ENCODE measurements at places on chromosomes 16 and 17.

DNA sequence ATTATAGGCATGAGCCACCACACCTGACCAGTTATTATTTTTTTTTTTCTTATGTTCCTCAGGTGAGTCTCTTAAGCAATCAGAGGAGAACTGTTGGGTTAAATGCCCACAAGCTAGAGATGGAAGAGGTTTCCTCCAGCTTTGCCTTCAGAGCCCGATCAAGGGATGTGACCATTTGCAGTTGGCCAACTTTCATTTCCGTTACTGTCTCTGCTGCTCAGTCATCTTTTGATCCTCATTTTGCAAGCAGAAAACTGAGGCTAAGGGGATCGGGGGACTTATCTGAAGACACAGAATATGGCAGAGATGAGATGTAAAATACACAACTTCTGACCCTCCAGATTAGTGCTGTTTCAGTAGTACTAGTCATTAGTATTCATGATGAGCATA is 188.8 kb downstream of the RAB11FIP4 start:
- DNase-seq = no peak

DNA sequence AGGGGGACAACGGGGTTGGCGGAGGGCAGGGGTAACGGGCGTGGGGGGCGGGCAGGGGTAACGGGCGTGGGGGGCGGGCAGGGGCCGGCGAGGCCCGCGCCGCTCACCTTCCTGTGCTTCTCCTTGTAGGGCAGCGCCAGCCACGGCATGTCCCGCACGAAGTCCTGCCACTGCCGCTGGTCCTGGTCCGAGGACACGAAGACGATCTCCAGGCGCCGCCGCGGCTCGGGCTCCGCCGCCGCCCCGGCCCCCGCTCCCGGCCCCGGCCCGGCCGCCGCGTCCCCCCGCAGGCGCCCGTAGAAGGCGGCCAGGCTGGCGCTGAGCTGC is 401 bp downstream of the NXN start:
- no peak for DNase-seq

GRCh38 chr17:2083613-2084035 is 28.7 kb downstream of the HIC1 start:
- no peak for DNase-seq

DNA sequence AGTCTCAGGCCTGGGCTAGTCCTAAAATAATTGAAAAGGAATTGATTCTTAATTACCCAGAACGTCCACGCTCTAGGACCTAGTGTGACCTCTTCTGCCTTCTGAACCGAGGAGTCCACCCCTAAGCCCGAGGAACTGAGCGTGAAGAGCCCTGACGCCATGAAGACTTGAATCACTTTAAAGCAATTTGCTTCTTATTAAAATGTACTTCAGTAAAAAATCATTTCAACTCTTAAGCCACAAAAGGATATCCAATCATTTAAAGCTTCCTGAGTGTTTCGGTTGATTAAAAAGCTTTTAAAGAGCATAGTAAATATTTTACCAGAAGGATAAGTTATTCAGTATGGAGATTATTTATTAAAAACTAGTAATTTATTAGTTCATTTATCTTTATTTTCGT is 11.6 kb downstream of the HSBP1 start:
- no peak for DNase-seq

- DNase-seq = no peak
These were observed 817.6 kb upstream of the CDH8 start for GRCh38 chr16:62853887-62854286.

GRCh38 chr16:78988361-78988969 is 612.1 kb downstream of the MAF start:
- DNase-seq = no peak

DNA sequence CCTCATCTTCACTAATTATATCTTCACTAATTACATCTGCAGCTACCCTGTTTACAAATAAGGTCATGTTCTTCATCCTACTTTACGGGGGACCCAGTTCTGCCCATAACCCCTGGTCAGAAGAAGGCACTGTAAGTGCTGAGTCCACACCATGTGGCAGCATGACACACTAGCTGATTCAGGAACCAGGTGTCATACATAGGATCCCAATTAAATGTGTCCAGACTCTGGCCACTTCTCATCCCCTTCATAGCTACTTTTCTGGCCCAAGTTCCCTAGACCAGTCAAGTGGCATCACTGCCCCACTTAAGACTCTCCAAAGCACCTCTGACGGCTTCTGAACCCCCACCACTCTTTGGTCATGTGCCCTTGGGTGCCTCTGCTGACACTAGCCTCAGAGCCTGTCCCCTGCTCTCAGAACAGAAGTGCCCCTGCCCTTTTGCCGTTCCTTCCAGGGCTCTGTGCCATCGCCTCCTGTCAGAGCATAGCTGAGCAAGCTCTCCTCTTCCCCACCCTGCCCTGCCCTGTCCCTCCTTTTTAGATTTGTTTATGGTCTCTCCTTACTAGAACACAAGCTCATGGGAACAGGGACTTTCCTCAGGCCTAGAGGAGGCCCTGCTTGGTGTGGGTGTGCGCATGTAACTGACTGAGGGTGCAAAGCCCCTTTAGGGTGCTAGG is 61.1 kb downstream of the B9D1 start:
- DNase-seq = no peak

- peak; percentile 15 for DNase-seq
These were observed 5.9 kb downstream of the BBS2 start for GRCh38 chr16:56513972-56514371.

- no peak for DNase-seq
These were observed 437.1 kb upstream of the PMFBP1 start for GRCh38 chr16:72609066-72609465.

DNA sequence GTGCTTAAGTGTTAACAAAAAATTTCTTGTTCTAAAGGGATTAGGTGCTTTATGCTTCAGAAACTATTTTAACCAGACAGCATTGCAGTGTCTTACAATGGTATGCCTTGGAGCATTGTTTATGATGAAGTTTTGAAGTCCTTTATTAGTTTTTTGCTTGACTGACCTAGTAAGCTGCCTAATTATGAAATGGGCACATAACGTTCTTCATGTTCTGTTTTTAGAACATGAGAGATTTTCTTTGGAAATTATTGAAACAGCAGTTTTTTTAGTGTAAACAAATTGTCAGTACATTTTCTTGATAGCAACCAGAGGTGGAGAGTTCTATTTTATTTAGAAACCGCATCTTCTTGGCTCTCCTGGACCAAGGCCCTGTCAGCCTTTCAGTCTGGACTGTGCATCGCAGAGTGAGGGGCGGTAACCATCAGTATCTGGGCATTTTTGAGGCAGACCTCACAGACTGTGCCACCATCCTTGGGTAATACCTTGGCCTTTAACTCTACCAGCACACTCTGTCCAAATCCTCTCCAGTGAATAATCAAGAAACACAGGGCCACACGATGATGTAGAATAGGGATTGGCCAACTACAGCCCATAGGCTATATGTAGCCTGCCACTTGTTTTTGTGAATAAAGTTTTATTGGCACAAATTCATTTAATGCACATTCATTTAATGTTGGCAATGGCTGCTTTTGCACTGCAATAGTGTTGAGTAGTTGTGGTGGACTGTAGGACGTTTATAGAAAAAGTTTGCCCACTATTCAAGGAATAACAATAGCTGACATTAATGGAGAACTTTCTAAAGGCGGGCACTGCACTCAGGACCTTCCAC is 81.1 kb downstream of the VPS35L start:
- no peak for DNase-seq

- DNase-seq = no peak
These were observed 20.1 kb downstream of the GLYR1 start for GRCh38 chr16:4826980-4827379.

DNA sequence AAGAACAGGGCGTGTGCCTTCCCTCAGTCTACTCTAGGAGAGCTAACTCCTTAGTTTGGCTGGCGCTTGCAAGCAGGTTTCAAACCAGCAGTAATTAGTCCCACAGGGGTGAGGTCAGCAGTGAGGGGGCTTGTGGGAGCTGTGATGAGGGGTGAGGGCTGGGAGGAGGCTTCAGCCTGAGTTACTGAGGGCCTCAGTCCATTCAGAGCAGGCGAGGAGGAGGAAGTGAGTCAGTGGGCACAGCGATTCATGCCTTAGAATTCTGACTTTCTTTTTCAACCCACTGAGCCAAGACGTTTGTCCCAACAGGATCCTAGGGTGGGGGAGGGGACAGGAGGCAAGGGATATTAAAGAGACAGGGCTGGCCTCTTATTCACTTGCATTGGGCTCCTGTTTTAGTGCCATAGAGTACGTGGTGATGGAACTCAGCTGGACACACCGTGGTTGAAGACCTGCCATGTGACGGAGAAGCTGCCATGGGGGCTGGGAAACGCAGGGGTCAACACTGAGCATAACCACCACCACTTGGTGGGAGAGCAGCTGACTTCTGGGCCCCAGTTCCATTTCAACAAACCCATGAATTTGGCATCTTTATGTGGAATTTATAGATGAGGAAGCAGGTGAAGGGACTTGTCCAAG is 8.3 kb upstream of the ITGA3 start:
- DNase-seq = no peak

GRCh38 chr17:64614266-64615027 is 47.7 kb downstream of the SMURF2 start:
- DNase-seq = no peak

DNA sequence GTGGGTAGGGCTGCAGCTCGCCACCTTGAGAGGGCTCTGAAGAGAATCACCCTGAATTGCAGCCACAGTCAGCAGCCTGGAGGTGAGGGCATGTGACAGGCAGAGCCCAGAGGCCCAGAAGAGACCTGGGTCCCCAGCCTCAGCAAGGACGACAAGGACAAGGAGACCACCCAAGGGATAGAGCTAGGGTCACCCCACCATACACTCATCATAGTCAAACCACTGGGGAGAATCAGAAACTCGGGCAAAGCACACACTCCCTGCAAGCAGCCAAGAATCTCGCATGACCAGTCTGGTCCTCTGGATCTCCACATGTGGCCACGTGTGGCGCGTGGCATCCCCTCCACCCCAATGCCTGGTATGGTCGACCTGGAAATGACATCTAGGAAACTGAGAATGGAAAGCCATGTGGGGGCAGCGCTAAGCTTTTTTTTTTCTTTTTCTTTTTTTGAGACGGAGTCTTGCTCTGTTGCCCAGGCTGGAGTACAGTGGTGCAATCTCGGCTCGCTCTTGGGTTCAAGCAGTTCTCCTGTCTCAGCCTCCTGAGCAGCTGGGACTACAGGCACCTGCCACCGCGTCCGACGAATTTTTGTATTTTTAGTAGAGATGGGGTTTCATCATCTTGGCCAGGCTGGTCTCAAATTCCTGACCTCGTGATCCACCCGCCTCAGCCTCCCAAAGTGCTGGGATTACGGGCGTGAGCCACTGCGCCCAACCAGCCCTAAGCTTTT is 4.6 kb upstream of the SPHK1 start:
- DNase-seq = no peak

DNA sequence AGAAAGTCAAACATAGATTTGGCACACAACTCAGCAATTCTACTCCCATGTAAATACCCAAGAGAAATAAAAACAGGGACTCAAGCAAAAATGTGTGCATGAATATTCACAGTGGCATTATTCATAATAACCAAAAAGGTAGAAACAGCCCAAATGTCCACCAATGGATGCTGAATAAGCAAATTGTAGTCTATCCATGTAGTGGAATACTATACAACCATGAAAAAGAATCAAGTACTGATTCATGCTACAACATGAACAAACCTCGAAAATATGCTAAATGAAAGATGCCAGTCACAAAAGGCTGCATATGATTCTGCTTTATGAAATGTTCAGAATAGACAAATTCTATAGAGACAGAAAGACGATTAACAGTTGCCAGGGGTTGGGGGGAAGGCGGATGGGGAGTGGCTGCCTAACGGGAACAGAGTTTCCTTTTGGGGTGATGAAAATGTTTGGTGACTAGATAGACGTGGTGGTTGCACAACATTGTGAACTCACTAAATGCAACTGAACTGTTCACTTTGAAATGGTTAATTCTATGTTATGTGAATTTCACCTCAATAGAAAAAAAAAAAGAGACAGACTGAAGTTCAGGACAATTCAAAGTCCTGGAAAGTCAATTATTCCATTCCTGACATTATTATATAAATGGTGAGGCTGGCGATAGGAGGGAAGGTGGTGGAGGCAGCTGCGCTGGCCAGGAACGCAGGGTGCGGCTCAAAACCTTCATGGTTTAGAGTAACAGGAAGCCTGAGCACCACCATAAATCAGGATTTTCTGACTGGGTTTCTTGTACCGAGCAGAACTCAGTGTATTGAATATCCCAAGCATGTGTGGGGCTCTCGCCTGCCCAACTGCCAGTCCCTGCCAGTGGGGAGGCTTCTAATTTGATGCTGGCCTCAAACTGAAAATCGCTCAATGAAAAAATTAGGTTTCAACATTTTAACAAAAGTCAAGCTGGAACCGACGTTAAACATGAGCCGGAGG is 300.9 kb downstream of the C16orf95 start:
- DNase-seq = no peak

DNA sequence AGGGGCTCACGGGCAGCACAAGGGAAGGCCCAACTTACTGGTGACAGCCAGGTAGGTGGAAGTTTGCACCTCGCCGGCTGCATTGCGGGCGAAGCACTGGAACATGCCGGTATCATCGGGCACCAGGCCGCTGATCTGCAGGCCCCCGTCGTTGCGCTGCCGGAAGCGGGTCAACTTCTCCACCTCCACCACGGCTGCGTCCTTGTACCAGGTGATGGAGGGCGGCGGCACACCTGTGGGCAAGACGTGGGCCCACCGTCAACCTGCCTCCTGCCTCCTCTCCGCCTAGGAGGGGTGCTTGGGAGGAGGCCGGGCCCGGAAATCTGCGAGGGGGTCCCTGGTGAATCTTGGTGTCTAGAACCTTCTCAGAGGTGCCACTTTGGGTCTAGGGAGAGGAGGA is 123.6 kb upstream of the CDC42EP4 start:
- no peak for DNase-seq

GRCh38 chr17:40315678-40316570 is 6.9 kb downstream of the RARA start:
- DNase-seq = no peak

DNA sequence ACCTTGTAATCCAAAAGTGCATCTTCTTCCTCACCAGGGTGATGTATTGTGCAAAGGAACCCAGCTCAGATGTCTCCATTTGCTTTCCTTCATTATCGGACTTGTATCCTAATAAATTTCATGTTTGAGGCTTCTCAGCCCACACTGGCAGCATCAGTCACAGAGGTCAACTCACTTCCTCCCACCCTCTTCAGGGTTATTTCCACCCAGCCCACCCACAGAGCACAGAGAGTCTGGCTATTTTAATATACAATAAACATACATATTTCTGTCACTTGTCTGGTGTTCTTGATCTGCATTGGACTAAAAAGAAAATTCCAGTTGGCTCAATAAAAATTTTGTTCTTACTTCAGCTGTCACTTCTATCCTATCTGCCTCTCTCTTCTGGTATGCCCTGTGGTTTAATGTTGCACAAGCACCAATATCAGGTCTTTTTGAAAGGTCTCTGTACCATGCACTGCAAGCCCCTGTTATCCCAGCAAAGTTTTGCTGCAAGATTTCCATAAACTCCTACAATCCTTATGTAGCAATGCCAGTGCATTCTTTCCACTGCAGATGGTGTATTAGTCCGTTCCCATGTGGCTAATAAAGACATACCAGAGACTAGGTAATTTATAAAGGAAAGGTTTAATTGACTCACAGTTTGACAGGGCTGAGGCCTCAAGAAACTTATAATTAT is 201.8 kb downstream of the CDH11 start:
- DNase-seq = no peak

- no peak for DNase-seq
These were observed 4.0 kb upstream of the CDC6 start for GRCh38 chr17:40283662-40284061.
